Activated T-cell treated with anti-CD3 and anti-CD28 coated beads, Interleukin-2, amount 50 U/mL, for 72 hours (primary cell): ENCODE measurements at places on chromosomes 12 and 14. TPM values are rescaled to one million over a fixed set of nuclear protein-coding genes. Genes with fewer than 3 reads are reported as not detected.
A peak's percentile ranks its signal among the peaks of the same experiment; 100 is the strongest.

GRCh38 chr12:56189918-56190694 is 823 bp upstream of the SMARCC2 start:
- DNase-seq = peak; percentile 82
- H3K4me1 ChIP-seq = peaks cover 52% of the 10 kb centered on the region
- peak overlapping the region; percentile 97 for H3K4me3 ChIP-seq
- H3K27me3 ChIP-seq = no peaks in the 10 kb centered on the region

GRCh38 chr12:47122602-47123001 is 42.8 kb upstream of the AMIGO2 start:
- H3K27ac ChIP-seq = no peak overlapping the region
- H3K27me3 ChIP-seq = no peaks in the 10 kb centered on the region
- no peak for DNase-seq
- peaks cover 7% of the 10 kb centered on the region for H3K36me3 ChIP-seq
- H3K4me1 ChIP-seq = peaks cover 61% of the 10 kb centered on the region
- no peak overlapping the region for H3K4me3 ChIP-seq

- H3K36me3 ChIP-seq = no peaks in the 10 kb centered on the region
- H3K27me3 ChIP-seq = peaks cover 20% of the 10 kb centered on the region
- H3K27ac ChIP-seq = no peak overlapping the region
- no peak for DNase-seq
- H3K4me3 ChIP-seq = no peak overlapping the region
Measured at GRCh38 chr14:49405291-49405690, 180.9 kb downstream of the RPS29 start.

DNA sequence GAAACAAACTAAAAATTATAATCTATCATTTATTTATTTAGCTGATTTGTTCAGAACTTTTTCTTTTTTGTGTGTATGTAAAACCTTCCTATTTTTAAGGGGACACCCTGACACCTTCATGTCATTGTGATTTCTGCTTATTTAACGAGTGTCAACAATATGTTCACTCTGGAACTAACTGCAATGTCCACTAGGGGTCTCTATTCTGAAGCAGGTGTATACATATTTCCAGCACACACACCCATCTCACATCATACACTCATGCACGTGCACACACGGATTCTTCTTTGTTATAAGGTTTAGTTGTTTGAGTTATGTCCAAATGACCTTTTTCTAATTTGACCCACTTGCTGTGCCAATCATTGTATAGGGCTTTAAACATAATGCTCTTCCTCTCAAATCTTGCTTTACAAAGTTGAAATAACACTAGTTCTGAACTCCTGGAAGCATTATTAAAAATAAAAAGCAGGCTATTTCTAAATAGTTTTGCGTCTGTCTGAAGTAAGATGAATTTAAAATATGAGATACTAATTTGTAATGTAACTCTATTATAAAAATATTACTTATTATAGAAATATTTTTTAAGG is 15.5 kb downstream of the E2F7 start:
- DNase-seq = peak; percentile 24
- H3K36me3 ChIP-seq = no peaks in the 10 kb centered on the region
- no peaks in the 10 kb centered on the region for H3K4me1 ChIP-seq

GRCh38 chr12:68901551-68901950 is 31.4 kb downstream of the CPM start:
- H3K4me3 ChIP-seq = no peak overlapping the region
- peaks cover 12% of the 10 kb centered on the region for H3K4me1 ChIP-seq
- H3K36me3 ChIP-seq = no peaks in the 10 kb centered on the region
- no peak overlapping the region for H3K27ac ChIP-seq

DNA sequence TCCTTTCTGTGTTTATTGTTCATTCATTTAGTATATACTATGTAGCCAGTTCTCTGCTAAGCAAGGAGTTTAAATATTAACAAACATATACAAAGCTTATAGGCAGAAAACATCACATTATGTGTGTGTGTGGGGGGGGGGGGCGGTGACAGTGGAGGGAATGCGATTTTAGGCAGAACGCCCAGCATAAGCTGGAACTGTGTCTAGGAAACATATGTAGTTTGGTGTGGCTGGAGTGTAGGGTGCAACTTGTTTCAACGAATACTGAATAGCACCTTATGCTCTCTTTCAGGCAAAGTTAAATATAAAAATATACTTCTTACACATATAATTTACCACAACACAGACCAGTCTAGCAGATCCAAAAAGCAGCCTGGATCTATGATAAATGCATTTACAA is 980.6 kb downstream of the SLC6A15 start:
- H3K27me3 ChIP-seq = no peaks in the 10 kb centered on the region
- no peak for DNase-seq
- no peaks in the 10 kb centered on the region for H3K36me3 ChIP-seq
- H3K4me1 ChIP-seq = no peaks in the 10 kb centered on the region

GRCh38 chr14:57871459-57872080 is 5.7 kb upstream of the SLC35F4 start:
- H3K4me3 ChIP-seq = no peak overlapping the region
- peak; percentile 18 for DNase-seq
- H3K27ac ChIP-seq = no peak overlapping the region
- no peaks in the 10 kb centered on the region for H3K36me3 ChIP-seq
- H3K4me1 ChIP-seq = no peaks in the 10 kb centered on the region
- no peaks in the 10 kb centered on the region for H3K27me3 ChIP-seq

GRCh38 chr14:83842547-83842946 is 1687.4 kb upstream of the FLRT2 start:
- no peak for DNase-seq
- no peaks in the 10 kb centered on the region for H3K4me1 ChIP-seq
- no peaks in the 10 kb centered on the region for H3K36me3 ChIP-seq
- no peak overlapping the region for H3K27ac ChIP-seq
- no peaks in the 10 kb centered on the region for H3K27me3 ChIP-seq

Gene DDN
- total RNA-seq = 0.25 TPM

Gene TMEM119
- total RNA-seq = 0.65 TPM
